ENCODE measurements at places on chromosomes 7 and 10.

GRCh38 chr7:50416527-50417182 is 33.5 kb downstream of the FIGNL1 start:
- no peak for DNase-seq

GRCh38 chr10:31697271-31698180 is 231.1 kb downstream of the ARHGAP12 start:
- DNase-seq: no peak

DNA sequence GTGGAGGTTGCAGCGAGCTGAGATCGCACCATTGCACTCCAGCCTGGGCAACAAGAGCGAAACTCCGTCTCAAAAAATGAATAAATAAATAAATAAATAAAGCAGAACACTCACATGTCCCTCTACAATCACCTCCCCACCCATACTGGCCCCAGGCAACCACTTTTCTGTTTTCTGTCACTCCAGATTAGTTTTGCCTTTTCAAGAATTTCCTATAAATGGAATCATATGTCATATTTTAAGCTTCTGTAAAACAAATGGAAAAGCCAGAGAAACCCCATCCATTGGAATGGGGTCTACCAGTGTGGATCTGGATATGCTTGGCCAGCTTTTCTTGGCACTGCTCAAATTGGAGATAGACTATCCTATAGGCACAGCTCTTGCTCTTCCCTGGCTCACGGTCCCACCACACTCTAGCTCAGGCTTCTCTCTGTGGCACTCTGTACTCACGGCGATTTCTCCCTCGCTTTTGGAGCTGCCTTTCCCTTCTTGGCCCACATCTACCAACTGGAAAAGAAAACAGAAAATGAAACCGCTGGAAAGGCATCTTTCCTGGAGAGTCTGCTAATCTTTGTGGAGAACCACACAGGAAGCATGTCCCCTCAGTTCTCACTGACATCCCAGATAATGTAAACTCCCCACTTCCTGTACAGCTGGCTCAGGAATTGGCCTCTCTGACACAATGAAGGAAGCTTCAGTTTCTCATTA is 210.1 kb downstream of the JCAD start:
- DNase-seq: no peak

- DNase-seq: no peak
Observed at GRCh38 chr7:38878694-38879457, 30.1 kb downstream of the VPS41 start.

DNA sequence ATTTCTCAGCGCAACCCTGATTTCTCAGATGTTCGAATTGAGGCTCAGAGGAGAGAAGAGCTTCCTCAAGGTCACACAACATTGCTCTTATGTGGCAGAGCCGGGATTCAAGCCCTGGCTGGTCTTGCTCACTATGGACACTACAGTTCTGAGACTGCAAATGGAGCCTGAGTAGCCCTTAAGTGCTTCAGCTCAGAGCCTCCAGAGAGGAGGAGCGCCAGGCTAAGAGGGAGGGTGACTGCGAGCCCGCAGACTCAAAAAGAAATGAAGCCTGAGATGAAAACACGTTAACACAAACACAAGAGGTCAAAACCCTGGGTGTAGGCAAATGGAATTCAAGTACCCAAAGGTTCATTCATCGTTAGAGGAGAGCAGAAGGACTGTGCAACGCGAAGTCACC is 13.9 kb downstream of the ARHGAP22 start:
- DNase-seq: no peak

GRCh38 chr10:69845574-69846292 is 44.0 kb downstream of the COL13A1 start:
- DNase-seq: no peak

GRCh38 chr10:86062198-86062550 is 304.4 kb downstream of the GRID1 start:
- no peak for DNase-seq

DNA sequence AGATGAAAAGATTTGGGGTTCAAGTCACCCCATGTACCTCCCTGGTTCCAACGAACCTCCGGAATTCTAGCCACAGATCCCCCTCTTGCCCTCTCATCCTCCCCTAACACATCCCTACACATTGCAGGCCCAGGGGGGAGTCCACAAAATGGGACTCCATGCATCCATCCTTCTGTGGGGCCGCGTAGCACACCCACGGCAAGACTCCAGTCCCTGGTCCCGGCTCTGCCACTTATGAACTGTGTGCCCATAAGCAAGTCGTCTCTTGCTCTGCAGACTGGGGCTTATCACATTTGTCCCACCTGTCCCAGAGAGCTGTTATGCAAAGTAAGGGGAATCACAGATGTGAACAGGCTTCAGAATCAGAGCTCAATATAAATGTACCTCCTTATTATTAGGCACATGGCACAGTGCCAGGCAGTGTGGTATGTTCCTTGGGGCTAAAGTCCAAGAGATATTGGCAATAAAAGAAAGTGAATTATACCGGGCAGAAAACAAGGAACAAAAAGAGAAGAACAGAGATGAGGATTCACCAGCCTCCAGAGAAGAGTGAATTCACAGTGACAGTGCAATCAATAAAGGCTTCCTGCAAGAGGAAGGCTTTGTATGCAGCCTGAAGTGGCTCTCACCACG is 73.9 kb downstream of the KCNMA1 start:
- DNase-seq: no peak

GRCh38 chr10:98623176-98623575 is 176.4 kb upstream of the HPS1 start:
- DNase-seq: no peak

DNA sequence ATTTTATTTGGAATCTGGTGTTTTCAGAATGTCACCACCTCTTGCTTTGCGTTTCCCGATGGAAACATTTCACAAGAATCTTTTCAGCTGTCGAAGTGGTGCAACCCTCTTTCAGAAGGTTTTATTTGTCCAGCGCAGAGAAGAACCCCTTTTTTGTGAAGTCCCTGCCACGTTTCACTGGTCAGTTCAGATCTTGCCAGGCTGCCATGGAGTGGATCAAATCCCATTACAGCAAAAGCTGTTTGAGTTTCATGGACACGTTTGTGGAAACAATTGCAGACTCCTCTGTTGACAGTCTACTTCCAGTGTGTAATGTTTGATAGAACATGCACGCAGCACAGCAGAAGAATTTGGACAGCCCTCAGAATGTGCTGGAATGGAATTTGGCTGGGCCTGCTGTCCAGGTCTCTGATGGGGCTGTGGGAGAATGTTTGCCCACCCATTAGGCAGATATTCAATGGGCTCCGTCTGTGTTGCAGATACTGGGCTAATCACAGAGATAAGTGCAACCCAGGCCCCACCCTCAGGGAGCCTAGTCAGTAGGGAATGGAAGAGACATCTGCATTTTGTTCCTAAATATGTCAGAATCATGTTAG is 143.2 kb downstream of the GRK5 start:
- DNase-seq: no peak

- no peak for DNase-seq
Observed at GRCh38 chr10:14180911-14181566, 149.7 kb downstream of the FRMD4A start.

DNA sequence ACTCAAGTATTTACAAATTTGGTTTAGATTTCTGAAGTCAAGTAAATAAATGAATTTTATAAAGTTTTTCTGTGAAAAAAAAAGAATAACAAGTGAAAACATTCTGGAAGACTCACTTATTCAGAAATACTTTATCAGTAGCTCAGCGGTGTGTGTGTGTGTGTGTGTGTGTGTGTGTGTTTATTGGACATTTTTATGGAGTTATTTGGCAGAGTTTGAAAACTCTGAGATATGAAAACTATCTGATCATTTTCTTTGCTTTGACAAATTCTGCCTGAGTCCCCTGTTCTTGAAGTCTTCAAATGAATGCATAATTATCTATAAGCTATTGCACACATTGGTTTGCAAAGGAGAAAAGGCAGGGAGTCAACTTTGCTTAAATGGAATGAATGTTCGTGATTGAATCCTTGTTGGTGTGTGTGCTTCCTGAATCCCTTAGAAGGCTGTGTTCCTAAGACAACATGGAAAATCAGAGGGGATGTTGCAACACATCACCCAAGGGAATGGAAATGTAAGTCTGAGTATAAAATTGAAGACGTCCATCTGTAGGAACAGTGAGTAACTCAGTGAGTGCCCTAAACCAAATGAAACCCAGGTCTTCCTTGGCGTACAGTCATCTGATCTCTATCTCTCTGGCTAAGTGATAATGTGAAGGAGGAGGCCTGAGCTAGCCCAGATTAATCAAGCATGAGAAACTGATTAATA is 160.9 kb downstream of the REEP3 start:
- DNase-seq: no peak

DNA sequence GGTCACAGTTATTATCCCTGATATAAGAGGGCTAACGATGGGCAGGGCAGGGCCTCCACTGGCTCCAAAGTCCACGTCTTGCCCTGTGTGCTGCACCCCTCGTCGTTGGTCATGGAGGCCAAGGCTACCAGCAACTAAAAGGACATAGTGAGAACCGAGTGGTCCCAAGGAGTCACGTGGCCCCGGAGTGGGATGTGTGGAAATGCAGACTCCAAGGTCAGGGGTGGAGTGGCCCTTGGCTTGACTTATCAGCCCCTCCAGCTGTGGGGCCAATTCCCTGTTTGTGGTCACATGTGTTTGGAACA is 30.7 kb downstream of the BTBD16 start:
- DNase-seq: no peak

DNA sequence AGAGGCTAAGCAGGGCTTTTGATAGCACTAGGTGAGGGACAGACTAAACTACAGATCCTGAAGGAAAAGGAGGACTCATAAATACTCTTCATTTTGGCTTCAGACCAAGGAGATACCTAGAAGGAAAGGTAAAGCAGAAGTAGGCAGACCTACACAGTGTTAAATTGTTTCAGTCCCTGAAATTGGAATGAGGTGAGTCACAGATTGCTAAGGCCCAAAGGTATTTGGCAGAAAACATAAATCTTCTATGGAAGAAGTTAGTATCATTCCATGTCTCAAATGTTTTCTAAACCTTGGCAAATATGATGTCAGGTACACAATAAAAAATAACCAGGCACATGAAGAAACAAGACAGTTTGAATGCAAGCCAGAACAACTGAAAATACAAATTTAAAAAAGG is 30.0 kb downstream of the MTERF1 start:
- no peak for DNase-seq

DNA sequence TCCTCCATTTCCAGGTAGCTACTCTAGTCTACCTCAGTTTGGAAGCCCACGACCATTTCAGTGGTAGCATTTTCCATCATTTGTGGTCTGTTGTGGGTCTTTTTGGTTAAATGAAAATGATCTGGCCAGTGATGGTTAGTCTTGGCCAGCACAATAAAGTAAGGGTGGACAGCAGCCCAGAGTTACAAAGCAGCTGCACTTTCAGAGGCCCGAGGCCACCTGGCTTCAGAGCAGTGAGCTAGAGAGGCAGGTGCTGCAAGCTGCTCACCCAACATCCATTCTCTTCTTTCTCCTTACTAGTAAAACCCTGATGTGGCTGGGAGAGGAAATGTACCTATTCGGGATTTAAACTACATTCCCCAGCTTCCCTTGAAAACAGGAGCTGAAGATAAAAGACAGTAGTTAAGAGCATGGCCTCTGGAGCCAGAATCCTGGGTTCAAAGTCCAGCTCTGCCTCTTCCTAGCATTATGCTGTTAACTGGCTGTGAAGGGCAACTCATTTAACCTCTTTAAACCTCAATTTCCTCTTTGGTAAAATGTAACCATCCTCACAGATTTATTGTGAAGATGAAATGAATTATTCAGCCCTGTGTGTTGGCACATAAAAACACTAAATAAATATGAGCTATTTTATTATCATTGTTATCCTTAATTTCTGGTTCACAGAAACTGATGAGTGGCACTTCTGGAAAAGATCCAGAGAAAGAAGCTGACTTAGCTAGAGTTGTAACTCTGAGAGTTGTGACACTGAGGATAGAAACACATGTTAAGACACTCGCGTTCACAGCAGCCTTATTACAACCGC is 517.4 kb downstream of the PARD3 start:
- DNase-seq: no peak

DNA sequence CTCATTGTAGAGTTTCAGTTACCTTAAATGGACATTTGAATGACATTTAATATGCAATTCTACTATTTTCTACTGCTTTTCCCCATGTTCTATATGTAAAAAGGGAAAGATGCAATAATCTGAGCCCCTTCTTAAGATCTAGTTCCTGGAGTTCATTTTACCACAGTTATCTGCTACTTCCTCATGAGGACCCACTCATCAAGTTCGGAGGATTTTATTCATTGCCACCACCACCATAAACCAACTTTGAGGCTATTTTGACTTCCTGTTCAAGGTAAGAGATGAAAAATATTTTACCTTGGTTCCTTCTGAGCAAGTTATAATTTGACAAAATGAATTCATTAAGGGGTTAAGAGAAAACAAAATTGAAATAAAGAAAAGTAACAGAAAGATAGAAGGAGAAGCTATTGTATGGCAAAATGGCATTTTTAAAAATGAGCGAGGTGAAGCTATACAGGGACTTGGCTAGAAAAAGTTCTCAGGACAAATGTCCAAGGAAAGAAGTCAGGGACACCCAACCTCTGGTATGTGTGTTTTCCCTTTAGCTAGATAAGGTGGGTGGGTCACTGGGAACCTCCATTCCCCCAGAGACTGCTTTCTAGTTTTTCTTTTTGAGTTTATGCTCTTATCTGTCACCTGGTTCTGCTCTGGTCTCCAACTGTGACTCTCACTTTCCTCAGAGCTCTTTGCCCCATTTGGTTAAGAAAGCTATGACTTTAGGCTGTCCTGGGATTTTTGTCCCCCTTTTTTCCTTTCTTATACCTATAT is 14.9 kb upstream of the FAM3C start:
- no peak for DNase-seq

- DNase-seq: no peak
Observed at GRCh38 chr7:130274983-130275591, 8.4 kb downstream of the CPA2 start.

- no peak for DNase-seq
Observed at GRCh38 chr7:102914585-102914984, 1.8 kb downstream of the LRRC17 start.

DNA sequence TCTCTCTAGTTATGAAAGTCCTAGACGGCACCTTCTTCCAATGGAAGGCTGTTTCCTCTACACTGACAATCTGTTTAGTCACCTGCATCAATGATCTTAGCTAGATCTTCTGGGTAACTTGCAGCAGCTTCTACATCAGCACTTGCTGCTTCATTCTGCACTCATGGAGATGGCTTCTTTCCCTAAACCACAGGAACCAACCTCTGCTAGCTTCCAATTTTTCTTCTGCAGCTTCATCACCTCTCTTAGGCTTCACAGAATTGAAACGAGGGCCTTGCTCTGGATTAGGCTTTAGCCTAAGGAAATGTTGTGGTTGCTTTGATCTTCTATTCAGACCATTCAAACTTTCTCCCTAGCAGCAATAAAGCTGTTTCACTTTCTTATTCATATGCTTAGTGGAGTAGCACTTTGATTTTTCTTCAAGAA is 24.6 kb downstream of the NAMPT start:
- no peak for DNase-seq

GRCh38 chr7:112086496-112087254 is 119.5 kb downstream of the DOCK4 start:
- no peak for DNase-seq

- no peak for DNase-seq
Observed at GRCh38 chr10:30915146-30915545, 116.5 kb downstream of the ZNF438 start.

GRCh38 chr7:70631718-70632117 is 500.2 kb upstream of the GALNT17 start:
- DNase-seq: no peak
